ENCODE measurements at places on chromosomes 6 and 20.

GRCh38 chr20:35196313-35196712, 24.4 kb downstream of the PROCR start:
- DNase-seq: no peak

DNA sequence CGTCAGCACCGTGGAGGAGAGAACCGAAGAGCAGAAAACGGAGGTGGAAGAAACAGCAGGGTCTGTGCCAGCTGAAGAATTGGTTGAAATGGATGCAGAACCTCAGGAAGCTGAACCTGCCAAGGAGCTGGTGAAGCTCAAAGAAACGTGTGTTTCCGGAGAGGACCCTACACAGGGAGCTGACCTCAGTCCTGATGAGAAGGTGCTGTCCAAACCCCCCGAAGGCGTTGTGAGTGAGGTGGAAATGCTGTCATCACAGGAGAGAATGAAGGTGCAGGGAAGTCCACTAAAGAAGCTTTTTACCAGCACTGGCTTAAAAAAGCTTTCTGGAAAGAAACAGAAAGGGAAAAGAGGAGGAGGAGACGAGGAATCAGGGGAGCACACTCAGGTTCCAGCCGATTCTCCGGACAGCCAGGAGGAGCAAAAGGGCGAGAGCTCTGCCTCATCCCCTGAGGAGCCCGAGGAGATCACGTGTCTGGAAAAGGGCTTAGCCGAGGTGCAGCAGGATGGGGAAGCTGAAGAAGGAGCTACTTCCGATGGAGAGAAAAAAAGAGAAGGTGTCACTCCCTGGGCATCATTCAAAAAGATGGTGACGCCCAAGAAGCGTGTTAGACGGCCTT, 41.6 kb downstream of the ZBTB2 start:
- DNase-seq: no peak

GRCh38 chr6:148713921-148714320, 32.9 kb upstream of the UST start:
- DNase-seq: no peak

DNA sequence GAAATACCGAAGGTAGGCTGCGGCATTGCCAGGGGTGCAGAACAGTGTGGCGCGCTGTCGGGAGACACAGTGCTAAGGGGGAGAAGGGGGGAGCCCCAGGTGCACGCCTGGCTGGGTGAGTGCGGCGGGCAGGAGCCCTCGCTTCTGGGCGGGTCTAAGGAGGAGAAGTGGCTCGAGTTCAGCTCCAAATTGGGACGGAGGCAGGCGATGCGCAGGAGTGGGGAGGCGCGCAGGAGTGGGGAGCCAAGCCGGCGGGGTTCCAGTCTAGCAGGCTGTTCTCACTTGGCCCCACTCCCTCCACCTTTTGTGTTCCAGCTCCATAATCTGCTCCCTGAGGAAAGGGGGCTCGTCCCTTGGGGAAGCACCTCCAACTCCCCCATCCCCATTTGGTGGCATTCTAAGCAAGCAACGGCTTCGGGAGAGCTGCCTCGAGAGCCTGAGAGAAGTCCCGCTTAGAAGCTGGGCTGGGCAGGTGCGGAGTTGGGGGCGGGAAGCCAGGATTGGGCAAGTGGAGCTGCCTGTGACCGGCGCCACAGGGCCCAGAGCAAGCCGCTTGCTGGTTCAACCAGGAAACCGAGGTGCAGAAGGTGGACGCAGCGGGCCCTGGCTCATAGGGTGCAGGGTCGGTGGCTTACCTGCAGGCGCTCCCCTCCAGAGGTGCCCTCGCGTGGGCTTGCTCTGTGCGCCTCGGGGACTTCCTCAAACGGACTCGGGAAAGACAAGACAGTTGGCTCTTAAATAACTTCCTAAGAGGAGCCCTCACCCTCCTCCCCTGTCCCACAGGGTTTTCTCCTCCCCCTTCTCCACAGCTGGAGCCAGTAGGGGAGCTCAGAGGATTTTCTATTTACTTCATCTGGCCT, at the start of gene F13A1:
Gene F13A1 (minus strand): TSS at position 711 of the 860 bp plus-strand sequence. CDS start 1,998 bp downstream, outside the sequence.
- DNase-seq: no peak

GRCh38 chr6:5083307-5083583, 1.9 kb upstream of the PPP1R3G start:
- DNase-seq: no peak

DNA sequence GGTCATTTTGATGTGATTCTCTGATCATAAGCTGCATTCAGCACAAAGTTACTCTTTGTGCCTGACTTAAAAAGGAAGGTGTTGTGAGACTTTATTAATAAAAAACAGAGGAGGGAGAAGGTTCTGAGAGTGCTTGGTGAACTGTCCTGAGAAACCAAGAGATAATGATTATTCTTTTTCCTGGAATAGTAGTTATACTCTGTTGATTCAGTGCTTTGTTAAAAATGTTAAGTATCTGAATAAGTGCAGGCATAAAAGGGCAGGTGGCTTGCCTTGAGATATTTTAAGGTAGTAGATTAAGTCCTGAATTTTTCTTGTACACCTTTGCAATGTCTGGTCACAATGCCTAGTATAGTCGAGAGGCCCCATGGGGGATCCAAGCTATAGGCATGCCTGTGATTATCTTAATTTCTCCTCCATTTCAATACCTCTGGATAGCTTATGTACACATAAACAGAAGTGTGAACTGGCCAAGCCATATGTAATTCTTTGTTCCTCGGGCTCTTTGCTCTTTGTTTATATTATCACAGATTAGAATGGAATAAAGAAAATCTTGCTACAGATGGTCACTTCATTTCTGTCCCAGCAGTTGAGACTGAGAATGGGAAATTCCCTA, 50.0 kb downstream of the SOBP start:
- no peak for DNase-seq

DNA sequence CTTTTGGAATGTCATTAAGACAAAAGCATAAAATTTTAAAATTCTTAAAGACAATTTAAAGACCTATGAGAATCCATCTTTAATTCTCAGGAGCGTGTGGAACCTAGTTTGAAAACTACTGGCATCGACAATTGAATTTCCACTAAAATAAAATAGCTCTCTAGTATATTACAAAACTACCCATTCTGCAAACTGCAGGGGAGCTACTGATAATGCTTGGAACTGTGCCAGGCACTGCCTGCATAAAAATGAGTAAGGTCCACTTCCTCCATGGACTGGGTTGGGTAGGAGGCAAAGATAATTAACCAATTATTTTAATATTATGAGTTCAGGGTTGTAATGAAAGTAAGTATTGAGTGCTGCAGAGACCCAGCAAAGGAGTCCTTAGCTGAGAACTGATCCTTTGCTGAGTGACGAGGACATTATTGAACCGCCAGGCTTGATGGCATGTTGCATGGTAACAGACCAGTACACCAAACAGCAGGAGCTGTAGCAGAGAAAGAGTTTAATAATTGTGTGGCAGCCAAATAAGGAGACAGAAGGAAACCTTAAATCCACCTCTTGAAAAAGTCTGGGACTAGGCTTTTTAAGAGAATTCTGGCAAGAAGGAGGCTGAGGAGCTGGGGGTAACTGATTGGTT, 261.3 kb downstream of the ESR1 start:
- DNase-seq: no peak

DNA sequence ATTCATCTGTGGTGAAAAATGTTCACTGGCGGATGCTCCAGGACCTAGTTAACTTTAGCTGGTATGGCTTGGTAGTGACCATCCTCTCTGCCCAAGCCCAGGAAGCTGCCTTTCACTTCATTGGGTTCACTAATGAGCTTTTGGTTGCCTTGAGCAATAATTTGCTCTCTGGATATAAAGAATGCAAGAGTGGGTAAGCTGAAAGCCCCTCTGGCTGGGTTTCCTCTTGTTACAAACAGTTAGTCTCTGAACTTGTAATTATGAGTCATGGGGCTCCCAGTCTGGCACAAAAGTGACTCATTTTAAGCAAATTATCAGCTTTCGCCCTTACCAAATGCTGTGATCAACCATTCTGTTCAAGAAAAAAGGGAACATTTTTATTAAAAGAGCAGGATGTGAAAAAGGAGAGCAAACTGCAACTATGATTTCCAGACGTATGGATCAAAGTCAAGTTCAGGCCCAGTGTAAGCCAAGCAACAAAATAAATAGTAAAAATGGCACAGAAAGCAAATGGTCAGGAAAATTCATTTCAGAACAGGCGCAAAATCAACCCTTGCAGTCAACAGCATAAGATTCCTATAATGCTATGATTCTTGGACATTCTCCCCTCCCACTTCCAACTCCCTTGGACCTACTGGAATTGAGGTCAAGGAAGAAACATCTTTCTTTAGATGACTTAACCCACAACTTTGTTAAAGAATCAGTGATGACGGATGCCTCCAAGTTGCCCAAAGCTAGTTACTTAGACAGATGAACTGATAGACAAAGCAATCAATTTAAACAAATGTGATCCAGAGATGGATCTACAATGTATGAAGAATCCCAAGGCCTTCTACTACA, 130.0 kb upstream of the KCNK16 start:
- DNase-seq: no peak

DNA sequence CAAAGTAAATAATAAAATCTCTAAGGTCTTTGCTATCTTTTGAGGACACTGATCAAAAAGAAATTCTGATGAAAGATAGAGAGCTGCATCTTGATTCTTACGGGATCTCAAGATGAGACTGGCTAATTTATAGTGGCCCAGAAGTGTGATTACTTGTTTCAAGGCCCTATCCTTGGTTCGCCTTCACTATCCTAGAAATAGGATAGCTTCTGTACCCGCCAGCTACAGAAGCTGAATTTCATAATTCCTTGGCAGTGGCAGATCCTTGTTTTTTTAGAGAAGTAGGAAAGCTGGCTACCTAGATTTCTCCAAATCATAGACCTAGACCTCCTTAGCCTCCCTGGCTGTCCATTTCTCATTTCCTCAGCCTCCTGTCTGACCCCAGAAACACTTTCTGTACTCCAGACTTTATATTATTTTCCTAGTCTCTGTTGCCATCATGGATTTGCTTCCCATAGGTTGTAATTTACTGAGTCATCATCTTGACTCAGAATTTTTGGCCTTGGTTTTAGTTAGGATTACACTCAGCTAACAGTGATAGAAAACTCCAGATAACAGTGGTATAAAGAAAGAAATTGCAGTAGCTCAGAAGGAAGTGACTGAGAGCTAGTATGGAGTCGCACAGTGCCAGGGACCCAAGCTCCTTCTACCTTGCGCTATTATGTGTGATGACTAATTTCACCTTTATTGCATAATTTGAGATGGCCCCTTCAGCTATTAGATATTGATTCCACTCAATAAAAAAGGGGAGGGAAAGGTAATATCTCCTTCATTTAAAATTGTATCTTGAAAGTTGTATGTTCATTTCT, 27.7 kb downstream of the PHF3 start:
- no peak for DNase-seq

DNA sequence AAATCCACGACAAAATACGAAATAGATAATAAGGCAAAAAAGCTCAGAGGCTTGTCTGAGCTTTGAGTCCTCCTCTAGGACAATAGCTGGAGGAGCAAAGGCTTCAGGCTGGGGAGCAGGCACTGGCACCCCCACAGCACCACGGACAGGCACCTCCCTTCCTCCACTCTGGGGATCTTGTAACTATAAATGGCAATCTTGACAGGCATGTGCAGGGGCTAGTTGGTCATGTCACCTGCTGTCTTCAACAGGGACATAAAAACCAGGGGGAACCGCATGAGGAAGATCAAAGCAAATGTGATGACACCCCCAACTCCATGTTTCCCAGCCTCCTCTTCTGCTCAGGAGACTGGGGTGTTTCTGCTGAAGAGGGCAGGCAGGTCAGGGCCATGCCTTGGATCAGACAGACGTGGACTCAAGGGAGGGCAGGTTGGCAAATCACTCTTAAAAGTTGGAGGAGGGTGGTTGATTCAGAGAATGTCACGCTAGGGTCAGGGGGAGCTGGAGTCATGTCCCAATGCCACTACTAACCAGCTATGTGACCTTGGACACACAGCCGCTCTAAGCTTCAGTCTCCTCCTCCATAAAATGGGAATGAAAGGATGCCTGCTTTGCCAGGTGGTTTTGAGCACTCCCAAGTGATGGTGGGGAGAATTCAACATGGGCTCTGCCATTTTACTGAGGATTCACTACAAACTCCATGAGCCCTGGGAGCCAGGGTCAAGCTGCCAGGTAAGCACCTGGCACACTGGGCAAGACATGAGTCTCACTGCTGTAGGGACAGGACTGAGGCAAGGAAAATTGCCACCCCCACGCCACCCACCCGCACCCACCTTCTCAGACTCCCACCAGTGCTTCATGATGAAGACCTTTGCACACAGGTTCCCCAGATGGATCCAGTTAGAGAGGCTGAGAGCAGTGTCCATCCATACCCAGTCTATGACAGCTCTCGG, 48.0 kb downstream of the NPEPL1 start:
- DNase-seq: peak; percentile 81

DNA sequence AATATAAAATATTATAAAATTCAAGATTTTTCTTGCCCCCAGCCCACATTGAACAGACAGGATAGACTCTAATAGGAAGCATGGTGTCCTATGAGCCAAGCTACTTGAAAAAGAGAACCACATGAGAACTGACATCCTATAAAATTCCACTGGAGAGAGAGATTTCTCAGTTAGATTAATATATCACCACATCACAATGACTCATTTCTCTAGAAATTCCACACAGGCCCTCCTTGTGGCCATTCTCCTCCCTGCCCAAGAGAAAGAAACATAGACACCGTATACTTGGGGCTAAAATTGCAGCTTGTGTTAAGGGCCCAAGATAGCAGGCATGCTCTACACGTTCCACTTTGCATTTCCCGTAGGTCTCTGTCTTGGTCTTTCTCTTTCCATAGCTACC, 481.4 kb downstream of the PTPRT start:
- no peak for DNase-seq

DNA sequence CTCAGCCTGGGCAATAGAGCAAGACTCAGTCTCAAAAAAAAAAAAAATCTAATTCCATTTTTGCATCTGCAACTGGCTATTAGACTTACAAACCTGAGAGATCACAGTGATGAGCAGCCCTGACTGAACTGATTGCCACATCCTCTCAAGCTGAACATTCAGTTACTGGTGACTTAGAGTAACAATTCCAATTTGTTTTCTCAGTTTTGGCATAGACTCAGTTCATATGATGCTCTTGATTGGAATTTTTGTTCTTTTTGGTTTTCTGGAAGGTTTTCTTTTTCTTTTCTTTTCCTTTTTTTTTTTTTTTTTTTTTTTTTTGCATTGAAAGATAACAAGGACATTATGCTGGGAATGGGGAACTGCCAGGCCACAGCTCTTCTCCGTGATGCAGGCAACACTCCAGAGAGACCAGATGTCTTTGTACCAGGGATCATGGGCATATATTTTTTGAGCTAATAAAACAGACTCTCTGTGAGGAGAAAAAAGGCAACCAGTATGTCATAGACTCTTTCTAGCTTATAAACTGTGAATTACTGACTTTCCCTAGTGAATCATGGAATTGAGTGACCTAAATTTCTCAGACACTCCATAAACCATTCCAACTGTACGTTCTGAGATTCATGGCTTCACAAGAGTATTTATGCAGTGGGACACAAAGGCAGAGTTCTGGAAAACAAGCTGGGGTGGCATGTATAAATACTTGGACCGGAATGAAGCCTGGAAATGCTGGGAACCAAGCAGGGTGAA, 86.0 kb upstream of the SLC2A12 start:
- no peak for DNase-seq

Measured in vagina (tissue), 2 donors.